ENCODE measurements at places on chromosomes 16 and 17.

DNA sequence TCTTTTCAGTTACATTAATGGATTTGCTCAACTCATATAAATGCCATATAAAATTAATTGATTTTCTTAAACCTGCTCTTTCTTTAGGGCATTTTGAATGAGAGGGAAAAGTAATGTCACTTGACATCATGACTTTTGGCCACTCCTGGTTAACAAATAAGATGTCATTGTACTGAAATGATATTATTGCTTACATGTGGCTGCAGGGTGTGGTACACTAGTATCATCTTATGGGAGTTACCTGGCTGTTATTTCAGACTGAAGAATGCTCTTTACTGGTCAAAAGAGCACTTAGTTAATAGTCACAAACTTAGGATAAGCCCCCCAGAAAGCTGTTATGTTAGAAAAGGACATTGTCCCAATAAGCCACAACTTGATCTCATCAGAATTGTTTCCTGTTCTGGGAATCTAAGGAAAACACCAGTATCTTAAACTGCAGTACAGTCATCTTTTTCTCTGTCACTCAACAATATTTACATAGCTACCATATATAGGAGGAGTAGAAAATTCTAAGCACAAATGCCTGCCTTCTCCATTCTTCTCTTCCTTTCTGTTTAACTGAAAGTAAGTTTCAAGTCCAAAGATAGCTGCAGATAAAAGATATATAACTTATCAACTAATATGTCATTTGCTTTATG lies 53.9 kb upstream of the MRC2 start:
- no peak for DNase-seq

DNA sequence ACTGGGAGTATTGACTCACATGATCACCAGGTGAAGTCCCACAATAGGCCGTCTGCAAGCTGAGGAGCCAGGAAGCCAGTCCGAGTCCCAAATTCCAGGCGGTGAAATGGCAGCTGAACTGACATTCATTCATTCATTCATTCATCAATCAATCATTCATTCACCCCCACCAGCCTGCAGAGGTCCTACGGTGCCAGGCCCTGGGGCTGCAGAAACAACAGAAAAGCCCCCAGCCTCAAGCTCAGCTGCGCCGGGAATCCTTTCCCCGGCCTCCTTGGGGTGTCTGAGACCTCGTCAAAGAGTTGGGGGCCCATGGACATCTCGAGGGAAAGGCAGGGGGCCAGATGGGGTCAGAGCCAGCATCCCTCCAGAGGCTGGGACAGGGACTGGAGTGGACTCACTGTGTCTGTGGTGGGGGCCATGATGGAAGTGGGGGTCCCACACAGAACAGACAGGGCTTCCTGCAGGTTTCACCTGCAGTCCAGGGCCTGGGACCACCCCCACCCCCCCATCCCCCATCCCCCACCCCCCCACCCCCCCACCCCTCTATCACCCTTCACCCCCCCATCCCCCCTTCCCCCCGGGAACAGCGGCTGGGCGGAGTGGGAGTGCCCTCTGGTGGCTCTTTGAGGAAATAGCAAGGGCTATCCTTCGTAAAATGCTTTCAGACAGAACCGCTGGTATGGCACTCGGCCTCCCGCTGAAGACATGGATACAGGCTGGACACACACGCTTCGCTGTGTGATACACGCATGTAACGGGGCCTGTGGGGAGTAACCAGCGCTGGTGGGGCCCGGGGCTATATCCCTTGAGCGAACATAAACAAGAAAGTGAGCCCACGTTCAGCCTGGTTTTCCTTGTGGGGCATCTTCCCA lies 8.5 kb upstream of the ZC3H18 start:
- DNase-seq: peak; percentile 19

DNA sequence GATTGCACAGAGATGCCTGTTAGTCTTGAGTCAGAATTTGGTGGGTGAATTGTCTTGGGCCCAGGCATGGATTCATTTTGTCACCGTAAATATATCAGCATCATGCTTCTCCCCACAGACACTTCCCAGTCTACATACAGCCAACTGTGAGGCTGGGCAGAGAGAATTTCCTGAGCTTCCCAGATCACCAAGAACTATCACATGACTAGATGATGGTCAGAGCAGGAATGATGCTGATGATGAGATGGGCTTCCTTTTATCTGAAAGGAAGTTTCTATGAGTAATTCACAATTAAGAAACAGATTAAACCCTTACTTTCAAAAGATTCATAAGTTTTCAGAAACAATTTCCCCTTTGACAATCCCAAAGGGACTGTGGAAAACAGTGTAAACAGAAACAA lies 323 bp upstream of the KRTAP9-9 start:
- no peak for DNase-seq

DNA sequence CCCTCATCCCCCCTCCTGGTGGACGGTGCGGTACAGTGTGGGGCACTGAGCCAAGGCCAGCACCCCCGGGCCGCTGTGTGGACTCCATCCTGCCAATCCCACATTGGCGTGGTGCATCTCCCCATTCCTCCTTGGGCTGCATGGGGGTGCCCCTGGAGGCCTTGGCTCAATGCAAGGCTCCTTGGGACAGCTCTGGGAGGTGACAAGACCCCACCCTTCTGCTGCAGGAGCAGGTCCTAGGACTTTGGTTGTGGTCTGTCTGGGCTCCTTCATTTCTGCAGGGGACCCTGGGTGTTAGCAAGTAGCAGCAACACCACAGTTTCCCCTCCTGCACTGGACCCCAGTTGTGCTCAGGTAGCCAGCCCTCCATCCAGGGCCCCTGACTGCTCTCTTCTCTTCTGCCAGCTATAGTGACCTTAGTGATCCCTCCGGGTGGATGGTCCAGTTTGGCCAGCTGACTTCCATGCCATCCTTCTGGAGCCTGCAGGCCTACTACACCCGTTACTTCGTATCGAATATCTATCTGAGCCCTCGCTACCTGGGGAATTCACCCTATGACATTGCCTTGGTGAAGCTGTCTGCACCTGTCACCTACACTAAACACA lies 1.3 kb downstream of the PRSS21 start:
- no peak for DNase-seq

DNA sequence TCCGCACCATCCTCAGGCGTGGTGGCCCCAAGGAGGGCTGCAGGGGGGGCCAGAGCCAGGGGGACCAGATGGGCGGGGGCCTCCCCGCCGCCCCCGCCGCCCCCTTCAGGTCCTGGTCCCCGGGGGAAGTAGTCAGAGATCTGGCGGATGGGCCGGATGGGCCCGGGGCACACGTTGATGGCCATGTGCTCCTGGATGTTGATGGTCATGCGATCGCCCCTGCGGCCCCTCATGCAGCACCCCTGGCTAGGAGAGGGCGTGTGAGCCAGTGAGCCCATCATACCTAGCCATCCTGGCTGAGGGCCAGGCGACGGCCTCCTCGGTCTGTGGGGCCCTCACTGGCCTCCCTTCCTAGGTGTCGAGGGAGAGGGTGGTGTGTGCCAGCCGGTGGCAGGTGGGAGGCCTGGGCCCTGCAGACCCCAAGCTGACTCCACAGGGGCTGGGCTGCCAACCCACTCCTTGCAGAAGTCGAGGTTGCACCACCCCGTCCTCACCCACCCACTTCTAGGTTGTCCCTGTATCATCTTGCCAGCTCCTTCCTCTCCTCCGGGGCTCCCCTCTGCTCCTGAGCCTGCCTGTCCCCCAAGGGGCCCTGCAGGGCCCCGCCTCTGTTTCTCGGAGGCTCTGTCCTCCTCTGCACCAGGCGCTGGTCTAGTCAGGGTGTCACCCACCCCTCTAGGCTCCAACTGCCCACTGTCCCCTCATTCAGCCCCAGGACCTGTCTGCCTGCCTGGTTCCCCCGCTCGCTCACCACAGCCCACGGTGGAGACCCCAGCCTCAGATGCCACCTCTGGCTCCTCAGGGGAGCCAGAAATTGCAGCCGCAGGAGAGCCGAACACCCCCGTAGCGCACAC lies 610 bp downstream of the DOC2A start:
- no peak for DNase-seq

DNA sequence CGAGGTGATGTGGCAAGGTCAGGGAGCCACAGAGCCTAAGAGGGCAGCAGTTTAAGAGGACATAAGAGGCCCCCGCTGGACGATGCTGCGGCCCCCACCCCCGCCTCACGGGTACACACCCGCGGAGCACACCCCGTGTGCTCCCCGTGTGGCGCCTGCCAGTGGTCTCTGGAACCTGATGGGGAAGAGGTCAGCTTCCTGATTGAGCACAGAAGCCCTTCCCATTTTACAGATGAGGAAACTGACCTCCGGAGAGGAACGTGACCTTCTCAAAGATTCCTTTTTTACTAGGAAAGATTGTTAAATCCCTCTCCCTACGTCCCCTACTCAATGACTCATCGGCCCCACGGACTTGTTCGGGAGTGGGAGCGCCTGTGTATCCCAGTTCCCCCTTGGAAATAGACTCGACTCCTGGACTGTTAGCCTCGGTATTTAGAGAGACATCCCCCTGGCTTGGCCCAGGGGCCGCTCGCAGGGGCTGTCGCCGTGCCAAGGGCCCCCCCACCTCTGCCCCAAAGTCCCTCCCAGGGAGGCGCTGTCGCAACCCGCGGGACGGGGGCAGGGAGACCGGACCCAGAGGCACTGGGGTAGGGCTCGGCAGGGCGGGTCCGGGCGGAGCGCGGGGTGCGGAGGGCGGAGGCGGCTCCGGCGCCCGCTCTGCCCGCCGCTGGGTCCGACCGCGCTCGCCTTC lies at the start of gene ABCC3:
ABCC3 (plus strand) TSS at position 658 of the 691 bp plus-strand sequence. CDS start 56 bp downstream, outside the sequence.
- DNase-seq: no peak

DNA sequence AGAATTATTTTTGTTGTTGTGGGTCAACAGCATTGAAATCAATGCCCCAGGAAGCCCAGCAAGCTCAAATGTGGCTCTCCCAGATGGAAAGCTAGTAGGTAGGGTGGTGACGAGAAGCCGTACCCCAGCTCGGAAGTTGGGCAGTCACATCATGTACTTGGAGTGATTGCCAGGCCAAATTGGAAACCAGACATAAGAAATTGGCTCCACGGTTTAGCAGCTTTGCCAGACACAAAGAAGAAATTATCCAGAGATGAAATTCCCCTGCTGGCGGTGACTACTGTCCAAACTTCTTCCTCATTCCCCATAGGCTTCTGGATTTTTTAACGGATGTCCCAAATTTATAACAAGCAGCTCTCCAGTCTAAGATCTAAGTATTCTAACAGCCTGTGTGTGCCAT lies 95.9 kb downstream of the OR1D5 start:
- no peak for DNase-seq

GRCh38 chr17:49853470-49854015 lies 5.7 kb upstream of the TAC4 start:
- no peak for DNase-seq

- DNase-seq: no peak
Measured at GRCh38 chr17:5552841-5553240, 31.5 kb downstream of the NLRP1 start.

DNA sequence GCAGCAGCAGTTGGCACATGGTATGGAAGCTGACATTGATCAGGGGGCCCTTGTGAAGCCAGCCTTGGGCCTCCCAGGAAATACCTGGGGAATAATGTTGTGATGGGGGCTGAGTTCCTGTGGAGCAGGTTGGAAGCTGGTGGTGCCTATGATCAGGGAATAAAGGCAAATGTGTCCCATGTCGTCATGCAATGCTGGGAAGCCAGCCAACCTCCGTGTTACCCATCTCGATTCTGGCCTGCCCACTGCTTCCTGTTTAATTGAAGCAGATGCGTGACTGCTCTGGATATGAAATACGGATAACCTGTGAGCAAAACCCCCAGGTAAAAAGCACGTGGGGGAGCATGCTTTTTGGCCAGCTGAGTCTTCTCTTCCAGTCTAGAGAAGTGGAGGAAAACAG lies 580.4 kb upstream of the HSBP1 start:
- DNase-seq: no peak

DNA sequence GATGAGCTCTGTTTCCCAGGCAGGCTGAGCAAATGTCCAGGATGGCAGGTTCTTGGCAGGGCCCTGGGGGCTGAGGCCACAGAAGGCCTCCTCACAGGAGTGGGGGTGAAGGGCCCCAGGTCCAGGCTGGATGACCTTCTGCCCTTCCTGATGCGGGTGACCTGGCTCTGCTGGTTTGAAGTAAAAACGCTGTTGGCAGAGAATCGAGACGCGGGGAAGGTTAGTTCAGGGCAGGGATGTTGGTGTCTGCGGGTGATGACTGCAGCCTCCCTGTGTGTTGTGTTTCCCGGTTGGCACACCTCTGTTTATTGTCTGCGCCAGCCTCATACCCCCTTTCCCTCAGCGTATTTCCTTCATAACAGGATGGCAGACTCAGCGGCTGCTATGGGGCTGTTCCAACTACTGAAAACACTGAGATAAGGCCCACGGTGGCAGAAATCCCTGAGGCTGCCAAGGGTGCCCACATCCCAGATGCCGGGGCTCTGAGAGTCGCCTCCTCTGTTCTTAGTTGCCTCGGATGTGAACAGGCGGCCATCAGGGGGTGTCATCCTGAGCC lies 104.6 kb downstream of the METRNL start:
- DNase-seq: no peak

GRCh38 chr16:11100239-11100750 lies 155.7 kb downstream of the SOCS1 start:
- no peak for DNase-seq

- no peak for DNase-seq
Measured at GRCh38 chr17:19531780-19532501, 1.7 kb upstream of the SLC47A1 start.

DNA sequence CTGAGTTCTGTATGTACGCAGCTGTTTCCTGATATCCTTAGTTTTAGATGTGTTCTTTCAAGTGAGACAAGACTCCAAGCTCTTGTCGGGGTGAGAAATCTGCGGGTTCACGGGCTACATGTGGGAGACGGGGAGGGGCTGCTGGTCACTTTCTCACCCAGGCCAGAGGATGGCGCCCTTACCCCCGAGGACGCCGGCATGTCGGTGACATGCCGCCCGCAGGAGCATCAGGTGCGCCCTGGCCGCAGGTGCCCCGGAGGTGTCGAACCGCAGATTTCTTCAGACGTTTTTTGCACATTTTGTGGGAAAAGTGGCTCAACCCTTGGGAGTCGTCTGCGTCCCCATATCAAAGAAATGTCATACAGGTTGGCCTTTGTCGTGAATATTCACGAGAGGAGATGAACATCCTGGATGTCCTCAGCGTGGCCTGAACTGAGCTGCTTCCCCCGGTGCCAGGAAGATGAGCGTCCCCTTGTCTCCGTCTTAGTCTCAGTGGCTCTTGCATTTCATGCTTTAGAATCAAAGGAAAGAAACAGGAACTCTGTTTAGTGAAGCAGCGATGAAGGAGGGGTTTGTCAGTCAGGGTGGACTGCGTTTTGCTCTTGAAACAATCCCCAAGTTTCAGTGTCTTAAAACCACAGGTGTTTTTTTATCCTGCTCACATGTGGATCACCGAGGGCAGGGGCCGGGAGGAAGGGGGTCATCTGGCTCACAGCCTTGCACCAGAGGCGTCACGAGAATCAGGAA lies 75.4 kb upstream of the ZNF750 start:
- DNase-seq: no peak
